ENCODE measurements at places on chromosomes 6 and 20. TPM values are rescaled to one million over a fixed set of nuclear protein-coding genes. Genes with fewer than 3 reads are reported as not detected.

- H3K36me3 ChIP-seq: no peaks in the 10 kb centered on the region
- H3K27ac ChIP-seq: no peak overlapping the region
- H3K4me1 ChIP-seq: no peaks in the 10 kb centered on the region
- H3K27me3 ChIP-seq: no peaks in the 10 kb centered on the region
- H3K4me3 ChIP-seq: no peak overlapping the region
These were observed 8.3 kb upstream of the ADGB start for GRCh38 chr6:146590492-146590891.

- no peaks in the 10 kb centered on the region for H3K27me3 ChIP-seq
- peaks cover 24% of the 10 kb centered on the region for H3K4me1 ChIP-seq
- no peaks in the 10 kb centered on the region for H3K36me3 ChIP-seq
- peak overlapping the region; percentile 62 for H3K27ac ChIP-seq
- peak; percentile 70 for DNase-seq
- no peak overlapping the region for H3K4me3 ChIP-seq
These were observed 13.0 kb upstream of the ABHD16B start for GRCh38 chr20:63848003-63848911.

Gene OR2H2
- total RNA-seq: not detected

DNA sequence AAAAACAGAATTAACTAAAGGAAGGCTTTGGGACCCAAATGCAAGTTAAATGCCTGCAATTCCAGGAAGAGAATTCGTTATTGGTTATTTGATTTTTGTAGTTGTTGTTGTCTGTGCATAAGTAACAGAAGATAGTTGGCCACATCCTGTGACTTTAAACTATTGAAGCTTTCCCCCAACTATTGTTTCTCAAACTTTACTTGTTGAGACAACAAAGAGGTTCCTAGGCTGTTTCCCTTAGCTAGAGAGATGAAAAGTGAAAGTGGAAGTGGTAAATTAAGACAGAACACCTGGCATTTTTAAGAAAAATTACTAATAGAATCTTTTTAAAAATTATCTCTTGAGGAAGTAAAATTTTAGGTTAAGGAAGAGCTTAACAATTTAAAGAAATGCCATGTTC is 525.2 kb downstream of the PKHD1 start:
- no peak overlapping the region for H3K27ac ChIP-seq
- no peaks in the 10 kb centered on the region for H3K4me1 ChIP-seq
- H3K36me3 ChIP-seq: no peaks in the 10 kb centered on the region
- no peaks in the 10 kb centered on the region for H3K27me3 ChIP-seq
- DNase-seq: no peak
- H3K4me3 ChIP-seq: no peak overlapping the region

GRCh38 chr6:32967151-32968091 is 973 bp upstream of the BRD2 start:
- peak overlapping the region; percentile 54 for H3K4me3 ChIP-seq
- H3K27ac ChIP-seq: peak overlapping the region; percentile 98
- H3K36me3 ChIP-seq: no peaks in the 10 kb centered on the region

- no peaks in the 10 kb centered on the region for H3K36me3 ChIP-seq
- H3K4me1 ChIP-seq: no peaks in the 10 kb centered on the region
- DNase-seq: no peak
- no peak overlapping the region for H3K27ac ChIP-seq
- no peak overlapping the region for H3K4me3 ChIP-seq
These were observed 71.6 kb upstream of the PRND start for GRCh38 chr20:4649941-4650681.

GRCh38 chr20:37558779-37559178 is 31.1 kb upstream of the BLCAP start:
- no peaks in the 10 kb centered on the region for H3K4me1 ChIP-seq
- H3K36me3 ChIP-seq: no peaks in the 10 kb centered on the region
- no peak overlapping the region for H3K27ac ChIP-seq
- DNase-seq: no peak

DNA sequence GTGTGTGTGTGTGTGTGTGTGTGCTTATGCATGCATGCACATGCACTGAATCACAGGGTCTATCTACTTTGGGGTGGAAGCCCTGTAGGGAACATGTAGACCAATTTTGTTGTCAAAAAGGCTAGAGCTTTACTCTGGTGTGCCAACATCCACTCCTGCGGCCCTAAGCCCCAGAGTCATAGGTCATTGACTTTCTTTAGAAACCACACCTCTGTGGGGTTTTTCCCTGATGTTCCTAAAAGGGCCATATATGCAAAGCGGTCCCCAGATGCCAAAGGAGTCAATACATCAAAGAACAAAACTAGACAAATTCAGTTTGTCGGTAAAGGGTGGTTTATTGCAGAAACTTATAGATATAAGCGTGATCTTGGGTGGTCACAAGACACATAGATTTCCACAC is 29.8 kb upstream of the SLC2A12 start:
- no peak overlapping the region for H3K4me3 ChIP-seq
- DNase-seq: no peak
- H3K36me3 ChIP-seq: no peaks in the 10 kb centered on the region
- no peaks in the 10 kb centered on the region for H3K27me3 ChIP-seq
- no peaks in the 10 kb centered on the region for H3K4me1 ChIP-seq

Data from ovary (tissue), 10 donors.